Activated CD4-positive, CD25-positive, alpha-beta regulatory T cell treated with anti-CD3 and anti-CD28 coated beads, Interleukin-2, amount 50 U/mL, for 72 hours (primary cell): ENCODE measurements at places on chromosomes 1 and 21.
A peak's percentile ranks its signal among the peaks of the same experiment; 100 is the strongest.

DNA sequence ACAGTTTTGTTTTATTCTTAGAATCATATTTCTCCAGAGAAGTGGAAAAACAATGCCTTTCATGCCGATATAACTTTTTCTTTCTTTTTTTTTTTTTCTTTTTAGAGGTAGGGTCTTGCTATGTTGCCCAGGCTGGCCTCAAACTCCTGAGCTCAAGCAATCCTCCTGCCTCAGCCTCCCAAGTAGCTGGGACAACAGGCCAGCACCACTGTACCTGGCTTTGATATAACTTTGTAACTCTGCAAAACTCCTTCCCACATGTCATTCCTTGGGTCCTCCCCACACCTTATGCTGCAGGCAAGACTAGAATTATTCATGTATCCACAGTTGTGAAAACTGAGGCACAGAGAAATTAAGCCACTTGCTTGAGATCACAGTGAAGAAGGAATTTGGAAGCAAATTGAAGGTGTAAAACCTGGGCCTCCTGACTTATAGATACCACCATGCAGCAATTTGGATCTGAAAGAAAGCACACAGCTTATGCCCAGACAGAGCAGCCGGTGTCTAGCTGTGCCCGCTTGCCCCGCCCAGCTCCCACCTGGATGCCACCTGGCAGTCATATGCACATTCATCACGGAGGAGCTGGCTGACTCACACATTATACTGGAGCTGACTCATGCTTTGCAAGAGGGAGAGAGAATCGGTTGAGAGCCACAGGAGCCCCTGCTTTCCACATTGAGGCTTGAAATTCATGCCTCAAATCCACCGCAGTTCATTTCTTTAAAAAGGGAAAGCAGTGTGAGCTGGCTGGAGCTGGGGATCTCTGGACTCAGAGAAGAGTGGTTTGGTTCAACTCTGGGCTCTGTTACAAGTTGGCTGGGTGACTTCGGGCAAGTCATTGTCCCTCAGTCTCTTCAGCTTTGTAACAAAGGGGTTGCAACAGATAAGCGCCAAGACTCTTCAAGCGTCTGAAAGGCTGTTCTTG is 8.3 kb upstream of the SLC2A1 start:
- DNase-seq, result no peak

- no peak for DNase-seq
Observed at GRCh38 chr1:209855006-209855405, 27.2 kb downstream of the UTP25 start.

DNA sequence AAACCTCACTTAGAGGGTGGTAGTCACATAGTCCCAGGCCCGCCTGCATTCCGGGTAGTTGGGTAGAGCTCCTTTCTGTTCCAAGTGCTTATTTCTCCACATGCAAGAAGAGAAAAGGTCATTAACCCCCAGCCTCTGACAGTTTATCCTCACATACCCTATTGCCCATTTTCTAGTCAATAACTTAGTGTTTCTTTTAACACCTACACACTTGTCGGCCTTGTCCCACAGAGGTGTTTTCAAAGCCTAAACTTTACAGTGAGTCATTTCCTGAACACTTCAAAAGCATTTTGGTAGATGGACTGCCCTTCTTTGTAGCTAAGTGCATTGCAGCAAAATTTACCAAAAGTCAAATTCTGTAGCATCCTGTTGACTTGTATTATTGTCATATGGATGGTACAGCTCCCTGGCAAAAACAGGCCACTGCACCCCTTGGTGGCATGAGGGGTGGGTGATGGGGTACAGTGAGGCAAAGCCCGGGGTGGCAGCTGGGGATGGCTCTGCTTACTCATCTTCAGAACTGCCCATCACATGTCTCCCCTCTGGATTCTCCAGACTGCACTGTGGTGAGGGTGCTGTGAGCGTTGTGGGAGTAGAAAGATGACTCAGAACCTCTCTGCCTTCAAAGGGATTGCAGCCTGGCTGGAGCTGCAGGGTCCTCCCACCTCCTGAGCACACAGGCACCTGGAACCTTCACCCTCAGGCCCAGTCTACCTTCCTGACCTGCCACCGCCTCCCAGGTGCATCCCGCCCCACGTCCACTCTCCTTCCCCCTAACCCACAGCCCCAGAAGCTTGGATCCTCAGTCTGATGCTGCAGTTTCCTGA is 45.8 kb upstream of the DMRTB1 start:
- DNase-seq, result peak; percentile 58

GRCh38 chr1:4371849-4372248 is 282.6 kb upstream of the AJAP1 start:
- no peak for DNase-seq

- no peak for DNase-seq
Observed at GRCh38 chr1:230737622-230738262, 9.4 kb upstream of the CAPN9 start.

- DNase-seq, result no peak
Observed at GRCh38 chr1:59709333-59709732, 105.4 kb upstream of the HOOK1 start.

GRCh38 chr1:177035586-177035985 is 128.9 kb downstream of the ASTN1 start:
- DNase-seq, result no peak

DNA sequence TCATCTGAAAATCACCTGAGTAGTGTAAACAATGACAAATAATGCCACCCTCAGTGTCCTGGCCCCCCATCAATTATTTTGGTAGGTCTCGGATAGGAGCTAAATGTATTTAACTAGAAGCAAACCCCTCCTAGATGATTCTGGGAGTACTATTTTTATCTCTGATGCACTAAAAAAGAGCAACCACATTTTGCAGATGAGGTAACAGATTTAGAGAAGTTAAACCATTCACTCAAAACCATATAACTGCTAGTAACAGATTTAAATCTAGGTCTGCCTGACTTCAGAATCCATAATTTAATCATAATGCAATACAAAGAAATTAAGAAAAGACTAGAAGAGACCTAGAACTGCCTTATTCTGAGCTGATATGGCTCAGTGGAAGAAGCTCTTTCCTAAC is 17.3 kb upstream of the PTCH2 start:
- no peak for DNase-seq

- no peak for DNase-seq
Observed at GRCh38 chr1:24202987-24203386, 15.9 kb upstream of the IFNLR1 start.

DNA sequence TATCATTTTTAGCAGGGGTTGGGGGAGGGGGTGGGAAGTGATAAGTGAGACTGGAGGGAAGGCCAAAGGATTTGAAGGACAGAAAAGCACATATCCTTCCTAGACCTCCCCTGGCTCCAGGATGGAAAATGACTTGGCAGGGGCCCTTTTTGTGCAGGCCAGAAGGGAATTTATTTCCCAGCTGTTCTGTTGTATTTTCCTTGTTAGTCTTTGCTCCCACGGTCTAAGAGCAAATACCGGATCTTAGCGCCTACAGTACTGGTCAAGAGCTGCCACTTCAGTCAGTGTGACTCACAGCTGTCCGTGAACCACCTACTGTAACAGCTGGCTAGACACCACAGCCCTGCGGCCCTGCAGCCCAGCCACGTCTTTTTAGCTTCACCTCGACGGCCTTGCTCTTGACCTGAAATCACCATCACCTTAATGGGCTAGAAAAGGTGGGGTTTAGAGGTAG is 51.0 kb upstream of the ERRFI1 start:
- DNase-seq, result no peak

- no peak for DNase-seq
Observed at GRCh38 chr1:53296117-53296749, 31.6 kb downstream of the LRP8 start.

DNA sequence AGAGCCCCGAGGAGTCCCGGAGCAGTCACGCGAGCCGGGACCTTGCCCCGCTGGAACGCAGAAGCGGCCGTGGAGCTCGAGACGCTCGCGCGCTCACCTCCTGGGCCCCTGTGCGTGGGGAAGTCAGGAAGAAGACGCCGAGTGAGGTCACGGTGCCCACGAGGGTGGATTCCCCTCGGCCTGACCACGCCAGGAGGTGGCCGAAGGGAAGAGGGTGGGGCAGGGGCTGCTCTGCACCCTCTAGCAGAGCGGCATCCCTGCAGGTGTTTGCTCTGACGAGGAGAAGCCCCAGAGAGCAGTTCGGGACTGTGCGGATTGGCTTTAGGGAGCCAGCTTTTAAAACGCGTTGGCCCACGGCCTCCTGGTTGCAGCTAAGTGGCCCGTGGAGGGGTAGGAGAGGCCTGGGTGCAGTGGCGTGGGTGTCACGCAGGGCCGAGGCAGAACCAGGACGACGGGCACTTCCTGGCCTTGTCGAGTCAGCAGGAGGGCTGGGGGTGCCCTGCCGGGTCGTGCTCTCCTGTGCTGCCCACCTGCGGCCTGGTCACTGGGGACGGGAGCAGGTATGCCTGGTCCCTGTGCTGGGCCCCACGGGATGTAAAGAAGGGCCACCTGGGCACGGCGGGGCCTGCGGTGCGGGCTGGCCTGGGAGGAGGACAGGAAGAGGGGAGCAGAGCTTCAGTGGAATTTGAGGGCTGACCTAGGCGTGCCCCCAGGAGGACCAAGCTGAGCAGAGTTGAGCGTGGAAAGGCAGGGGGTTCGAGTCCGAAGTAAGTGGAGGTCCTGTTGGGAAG is 1.0 kb downstream of the PDXK start:
- no peak for DNase-seq

GRCh38 chr1:228043281-228043848 is 36.6 kb downstream of the WNT3A start:
- DNase-seq, result no peak

- no peak for DNase-seq
Observed at GRCh38 chr1:222790115-222790514, 24.7 kb upstream of the DISP1 start.

DNA sequence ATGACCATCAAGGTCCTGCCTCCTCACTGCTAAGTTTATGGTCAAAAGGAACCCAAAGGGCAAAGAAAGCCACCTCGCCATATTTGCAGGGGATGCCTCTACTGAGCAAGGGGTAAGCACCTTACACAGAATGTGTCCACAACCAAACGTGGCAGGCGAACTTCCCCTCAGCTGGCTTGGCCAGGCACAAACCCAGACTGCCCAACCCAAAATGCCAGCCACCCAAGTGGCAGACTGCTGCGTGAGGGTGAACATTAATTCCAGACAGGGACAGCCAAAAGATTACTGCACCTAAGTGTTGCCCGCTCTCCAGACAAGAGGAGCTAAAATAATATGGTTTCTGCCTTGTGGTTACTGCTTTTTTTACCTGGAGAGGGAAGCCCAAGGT is 16.0 kb downstream of the ZNF697 start:
- no peak for DNase-seq

GRCh38 chr1:56881417-56881816 is 26.8 kb downstream of the C8A start:
- no peak for DNase-seq

- no peak for DNase-seq
Observed at GRCh38 chr21:26112127-26112742, 58.3 kb downstream of the APP start.

GRCh38 chr1:189185097-189185496 is 1292.6 kb downstream of the BRINP3 start:
- DNase-seq, result no peak

- no peak for DNase-seq
Observed at GRCh38 chr1:114320586-114320985, 166.9 kb upstream of the SYT6 start.

- DNase-seq, result no peak
Observed at GRCh38 chr1:63821091-63822005, 47.5 kb downstream of the ROR1 start.

DNA sequence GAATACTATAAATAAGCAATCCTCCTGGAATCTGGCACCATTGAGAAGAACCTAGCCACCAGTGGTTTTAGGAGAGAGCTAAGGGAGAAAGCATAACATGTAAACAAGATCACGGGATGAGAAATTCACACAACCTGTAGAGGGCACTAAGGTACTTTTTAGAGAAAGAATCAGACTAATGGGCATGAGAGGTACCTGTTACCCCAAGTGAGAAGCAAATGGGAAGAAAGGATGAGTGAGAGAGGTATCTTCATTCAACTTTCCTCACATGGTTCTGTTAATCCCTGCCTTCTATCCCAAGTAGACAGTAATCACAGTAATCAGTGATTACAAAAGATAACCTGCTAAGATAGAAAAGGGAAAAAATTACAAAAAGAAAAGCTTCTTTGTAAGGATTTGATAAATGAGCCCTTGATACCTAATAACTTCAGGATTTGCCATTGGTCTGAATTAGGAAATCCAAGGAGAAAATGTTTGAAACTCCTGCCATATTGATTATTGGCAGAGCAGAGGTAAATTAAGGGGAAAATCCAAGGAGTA is 251.1 kb upstream of the ADGRL2 start:
- DNase-seq, result no peak

- DNase-seq, result no peak
Observed at GRCh38 chr1:39827201-39827600, 38.5 kb upstream of the BMP8B start.

DNA sequence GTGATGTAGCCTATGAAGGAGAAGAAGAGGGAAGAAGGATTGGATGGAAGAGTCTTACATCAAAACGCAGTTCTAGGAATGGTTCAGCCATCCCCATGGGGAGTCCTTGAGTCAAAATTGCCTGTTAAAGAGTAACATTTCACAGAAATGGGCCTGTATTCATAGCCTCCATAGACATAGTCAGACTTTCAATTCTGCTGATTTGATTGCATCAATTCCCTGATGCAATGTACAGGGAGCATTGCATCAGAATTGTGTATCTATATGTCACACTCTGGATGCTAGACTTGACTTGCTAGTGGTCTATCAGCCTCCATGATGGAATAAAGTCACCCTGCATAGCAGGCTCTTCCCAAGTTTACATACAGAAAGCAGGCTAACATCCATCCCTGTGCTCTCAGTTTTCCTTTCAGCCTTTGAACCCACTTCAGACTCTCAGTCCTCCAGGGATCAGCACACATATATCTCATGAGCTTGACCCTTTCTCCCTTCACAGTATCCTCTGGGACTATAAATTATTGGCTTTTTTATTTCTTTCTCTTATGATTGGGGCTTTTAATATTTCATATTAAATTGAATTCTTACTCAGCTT is 1111.7 kb upstream of the B3GALT2 start:
- DNase-seq, result no peak

DNA sequence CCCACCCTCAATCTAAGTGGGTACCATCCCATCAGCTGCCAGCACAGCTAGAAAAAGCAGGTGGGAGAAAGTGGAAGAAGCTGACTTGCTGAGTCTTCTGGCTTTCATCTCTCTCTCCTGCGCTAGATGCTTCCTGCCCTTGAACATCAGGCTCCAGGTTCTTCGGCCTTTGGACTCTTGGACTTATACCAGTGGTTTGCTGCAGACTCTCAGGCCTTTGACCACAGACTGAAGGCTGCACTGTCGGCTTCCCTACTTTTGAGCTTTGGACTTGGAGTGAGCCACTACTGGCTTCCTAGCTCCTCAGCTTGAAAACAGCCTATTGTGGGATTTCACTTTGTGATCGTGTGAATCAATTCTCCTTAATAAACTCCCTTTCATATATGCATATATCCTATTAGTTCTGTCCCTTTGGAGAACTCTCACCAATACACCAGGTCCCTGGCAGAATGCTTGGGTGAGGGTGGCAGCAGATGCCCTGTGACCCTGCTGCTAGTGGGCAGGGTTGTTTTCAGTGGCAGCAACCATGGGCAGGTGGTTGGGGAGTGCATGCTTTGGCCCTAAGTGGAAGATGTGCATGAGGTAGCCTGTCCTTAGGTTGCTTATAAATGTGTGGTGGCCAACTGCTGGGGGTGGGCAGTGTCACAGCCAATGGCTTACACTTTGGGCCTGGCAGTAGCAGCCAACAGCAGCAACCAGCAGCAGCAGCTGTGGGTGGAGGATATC is 10.8 kb upstream of the ADAM30 start:
- DNase-seq, result no peak

- DNase-seq, result no peak
Observed at GRCh38 chr1:9151328-9151860, 22.5 kb upstream of the GPR157 start.

GRCh38 chr1:8259498-8260290 is 58.2 kb upstream of the SLC45A1 start:
- no peak for DNase-seq

- DNase-seq, result no peak
Observed at GRCh38 chr1:12603224-12603623, 14.8 kb downstream of the DHRS3 start.
